8988T (cell line): ENCODE measurements at places on chromosomes 6 and 20.

GRCh38 chr6:79117752-79118151 is 39.7 kb upstream of the PHIP start:
- DNase-seq, result no peak

DNA sequence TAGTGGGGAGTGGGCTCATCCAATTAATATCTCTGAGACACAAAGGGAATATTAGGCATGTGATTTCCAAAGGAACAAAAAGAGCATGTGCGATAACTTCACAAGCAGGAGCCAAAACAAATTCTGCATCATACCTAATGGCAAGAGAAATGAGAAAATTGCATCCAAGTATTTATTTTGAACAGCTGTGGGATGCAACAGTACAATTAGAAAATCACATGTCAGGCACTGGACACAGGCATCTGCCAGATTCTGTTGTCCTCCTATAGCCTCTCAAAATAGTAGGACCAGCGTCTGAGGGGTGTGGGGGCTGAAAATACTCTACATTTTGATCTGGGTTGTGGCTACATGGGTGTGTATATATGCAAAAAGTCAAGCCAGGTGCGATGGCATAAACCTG is 66.3 kb downstream of the EDN1 start:
- no peak for DNase-seq

GRCh38 chr20:57711311-57711712 is 1.5 kb upstream of the PMEPA1 start:
- no peak for DNase-seq

GRCh38 chr6:163389354-163389753 is 25.2 kb upstream of the QKI start:
- DNase-seq, result no peak

DNA sequence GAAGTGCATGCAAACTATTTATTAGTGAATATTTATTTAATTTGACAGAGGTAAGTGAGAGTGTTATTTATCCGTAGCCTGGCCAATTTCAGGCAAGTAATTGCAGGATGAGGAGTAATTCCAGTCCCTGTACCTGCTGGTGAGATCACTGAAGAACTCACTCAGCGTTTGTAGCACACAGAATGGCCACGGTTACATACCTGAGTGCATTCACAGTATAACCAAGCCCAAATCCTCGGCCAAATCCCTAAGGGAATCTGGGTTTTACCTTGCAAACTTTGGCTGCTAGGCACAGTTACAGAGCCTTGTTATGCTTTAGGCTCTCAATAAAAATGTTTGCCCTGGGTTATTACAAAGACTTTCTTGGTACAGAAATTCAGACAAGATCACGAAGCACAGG is 93.3 kb downstream of the KCNQ5 start:
- no peak for DNase-seq

DNA sequence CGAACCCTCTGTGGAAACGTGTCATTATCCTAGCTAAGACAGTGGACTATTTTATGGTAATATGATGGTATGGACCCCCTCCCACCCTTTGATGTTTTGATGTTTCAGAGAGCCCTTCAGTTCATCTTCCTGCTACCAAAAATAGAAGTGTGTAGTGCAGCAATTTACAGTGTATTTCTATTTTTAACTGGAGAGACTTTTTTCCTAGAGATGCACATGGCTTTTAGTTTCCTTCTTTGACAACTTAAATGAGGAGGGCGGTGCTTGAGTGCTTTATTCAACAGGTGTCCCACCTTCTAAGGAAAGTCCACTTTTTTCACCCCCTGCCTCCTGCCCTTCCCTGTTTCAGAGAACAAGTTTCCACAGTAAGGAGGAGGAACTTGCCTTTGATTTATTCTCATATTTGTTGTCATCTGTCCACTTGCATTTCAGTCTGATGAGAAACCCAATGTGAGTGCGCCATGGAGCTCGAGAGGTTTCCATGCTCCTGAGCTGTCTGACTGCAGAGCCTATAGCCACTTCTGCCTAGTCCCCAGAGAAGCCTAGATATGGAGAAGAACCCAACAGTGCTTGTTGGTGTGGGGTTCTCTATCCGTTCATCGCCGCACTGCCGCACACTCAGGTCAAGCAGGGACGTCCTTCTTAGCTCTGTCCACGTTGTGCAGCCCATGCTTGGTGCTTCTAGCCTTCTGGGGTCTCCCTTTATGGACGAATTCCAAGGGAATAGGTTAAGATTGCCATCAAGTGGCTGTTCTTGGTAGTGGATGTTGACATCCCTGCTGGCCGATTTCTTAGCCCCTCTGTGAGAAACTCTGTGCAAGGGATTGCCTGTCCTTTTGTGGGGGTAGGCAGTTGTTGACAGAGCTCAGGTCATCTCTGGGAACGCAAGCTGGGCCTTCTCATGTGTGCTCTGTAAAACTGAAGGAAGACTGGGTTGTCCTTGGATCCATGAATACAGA is 144.2 kb downstream of the JARID2 start:
- peak; percentile 28 for DNase-seq

DNA sequence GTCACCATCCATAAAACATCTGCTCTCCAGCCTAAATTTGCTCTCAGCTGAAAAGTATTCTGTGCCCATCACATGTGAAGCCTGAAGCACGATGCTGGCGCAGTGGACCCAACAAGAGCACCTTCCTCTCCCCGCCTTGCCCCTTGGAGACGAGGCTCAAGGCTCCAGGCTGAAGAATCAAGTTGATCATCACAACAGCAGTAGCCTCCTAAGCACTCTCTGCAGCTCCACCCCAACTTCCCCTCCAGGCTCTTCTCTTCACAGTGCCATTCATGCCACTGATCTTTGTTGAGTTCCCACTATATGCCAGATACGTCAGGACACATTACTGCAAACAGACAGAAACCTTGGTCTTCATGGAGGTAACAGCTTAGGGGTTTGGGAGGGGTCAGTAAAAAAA is 41.6 kb upstream of the ZNF217 start:
- no peak for DNase-seq

DNA sequence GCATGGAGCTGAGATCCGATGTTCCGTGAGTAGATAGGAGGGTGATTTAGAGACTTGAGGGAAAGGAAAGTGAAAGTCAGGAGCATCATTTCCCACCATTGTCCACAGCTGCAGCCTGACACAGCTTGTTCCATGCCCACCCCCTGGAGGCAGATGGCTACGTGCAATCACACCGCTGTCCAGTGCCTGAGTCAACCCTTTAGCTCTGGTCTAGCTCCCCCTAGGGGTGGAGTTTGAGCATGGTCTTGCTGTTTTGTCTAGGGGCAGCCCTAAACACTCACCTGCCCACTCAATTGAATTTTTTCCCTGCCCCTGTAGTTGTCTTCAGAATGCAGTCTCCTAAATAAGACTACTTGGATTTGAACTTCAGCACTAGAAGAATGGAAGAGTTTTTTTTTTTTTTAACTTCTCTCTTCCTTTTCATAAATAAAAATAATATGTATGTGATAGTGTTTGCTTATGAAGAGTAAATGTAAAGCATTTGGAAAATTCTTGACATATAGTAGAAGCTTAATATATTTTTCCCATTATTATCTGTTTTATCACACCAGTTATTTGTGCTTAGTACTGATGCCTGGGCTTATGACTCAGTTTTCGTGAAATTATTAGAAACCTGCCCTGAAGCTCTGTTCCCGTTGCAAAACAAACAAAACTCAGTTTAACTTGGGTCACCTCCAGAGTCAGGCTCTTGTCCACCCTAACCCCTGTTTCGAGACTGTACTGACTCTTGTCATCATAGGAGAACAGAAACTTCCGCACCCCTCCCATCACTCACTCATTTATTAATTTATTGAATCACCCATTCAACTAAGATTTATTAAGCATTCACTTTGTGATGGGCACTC is 814.8 kb downstream of the MAFB start:
- DNase-seq, result no peak

DNA sequence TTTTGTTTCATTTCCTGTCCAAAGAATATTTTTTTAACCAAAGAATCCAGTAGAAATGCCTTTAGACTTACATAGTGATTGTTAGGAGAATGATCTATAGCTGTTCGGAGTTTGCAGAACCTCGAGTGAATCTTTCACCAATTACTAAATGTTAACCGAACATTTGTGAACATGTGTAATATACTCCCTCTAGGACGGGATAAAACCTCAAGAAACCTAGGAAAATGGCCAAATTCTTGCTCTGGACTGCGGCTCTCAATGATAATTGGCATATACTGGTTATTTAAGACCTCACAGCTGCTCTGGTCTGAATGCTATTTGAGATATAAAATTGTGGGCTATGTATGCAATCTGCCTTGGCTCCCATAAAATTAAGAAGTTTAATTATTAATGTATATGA is 137.1 kb downstream of the PACRG start:
- no peak for DNase-seq

GRCh38 chr20:4973330-4974097 is 27.8 kb downstream of the SLC23A2 start:
- no peak for DNase-seq

- no peak for DNase-seq
These were observed 11.0 kb upstream of the ARMC12 start for GRCh38 chr6:35725721-35726438.

- DNase-seq, result no peak
These were observed 522.6 kb upstream of the MMS22L start for GRCh38 chr6:97805596-97805995.

- DNase-seq, result no peak
These were observed at the start of gene FNDC11 for GRCh38 chr20:63553933-63554290. Gene FNDC11, plus strand, starts transcription at chr20:63554159. Its CDS starts 1,505 bp downstream, at chr20:63555664.
